ENCODE measurements at places on chromosomes 3 and 15.

DNA sequence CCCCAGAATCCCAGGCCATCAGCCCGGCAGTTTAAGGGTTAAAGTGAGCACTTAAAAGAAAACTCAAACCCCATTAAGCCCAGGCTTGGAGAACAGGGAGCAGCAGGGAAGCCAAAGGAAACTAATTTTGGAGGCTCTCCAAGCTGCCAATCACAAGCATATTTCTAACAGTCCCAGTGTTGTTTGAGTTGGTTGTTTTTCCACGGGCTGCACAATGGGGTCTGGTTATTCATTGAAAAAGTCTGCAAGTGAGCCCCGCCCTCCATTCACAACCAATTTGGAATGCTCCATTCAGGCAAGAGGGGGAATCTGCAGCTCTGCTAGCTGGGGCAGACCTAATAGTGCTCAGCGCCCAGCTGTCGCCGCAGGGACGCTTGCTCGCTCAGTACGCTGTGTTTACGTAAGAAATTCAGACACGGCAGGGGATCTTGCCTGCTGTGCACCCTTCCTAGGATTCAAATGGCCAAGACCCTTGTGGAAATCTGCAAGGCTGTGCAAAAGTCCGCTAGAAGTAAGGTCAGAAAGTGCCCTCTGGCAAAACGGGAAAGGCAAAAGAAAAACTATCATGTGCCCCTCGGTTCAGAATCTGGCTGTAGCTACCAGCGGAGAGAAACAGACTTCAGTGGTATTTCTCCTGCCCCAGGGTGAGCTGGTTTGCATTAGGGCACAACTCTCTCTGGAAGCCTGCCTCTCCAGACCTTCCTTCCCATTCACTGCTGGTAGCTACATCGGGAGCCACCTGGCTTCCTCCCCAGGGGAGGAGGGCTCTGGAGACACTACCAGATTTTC lies 11.0 kb downstream of the ETV5 start:
- DNase-seq = no peak

- DNase-seq = no peak
Observed at GRCh38 chr3:192864941-192865340, 52.7 kb downstream of the MB21D2 start.

- DNase-seq = no peak
Observed at GRCh38 chr3:175118382-175118941, 259.3 kb downstream of the NAALADL2 start.

- DNase-seq = no peak
Observed at GRCh38 chr15:26197719-26198118, 334.6 kb upstream of the ATP10A start.

- no peak for DNase-seq
Observed at GRCh38 chr3:47035645-47036044, 56.2 kb downstream of the NBEAL2 start.

DNA sequence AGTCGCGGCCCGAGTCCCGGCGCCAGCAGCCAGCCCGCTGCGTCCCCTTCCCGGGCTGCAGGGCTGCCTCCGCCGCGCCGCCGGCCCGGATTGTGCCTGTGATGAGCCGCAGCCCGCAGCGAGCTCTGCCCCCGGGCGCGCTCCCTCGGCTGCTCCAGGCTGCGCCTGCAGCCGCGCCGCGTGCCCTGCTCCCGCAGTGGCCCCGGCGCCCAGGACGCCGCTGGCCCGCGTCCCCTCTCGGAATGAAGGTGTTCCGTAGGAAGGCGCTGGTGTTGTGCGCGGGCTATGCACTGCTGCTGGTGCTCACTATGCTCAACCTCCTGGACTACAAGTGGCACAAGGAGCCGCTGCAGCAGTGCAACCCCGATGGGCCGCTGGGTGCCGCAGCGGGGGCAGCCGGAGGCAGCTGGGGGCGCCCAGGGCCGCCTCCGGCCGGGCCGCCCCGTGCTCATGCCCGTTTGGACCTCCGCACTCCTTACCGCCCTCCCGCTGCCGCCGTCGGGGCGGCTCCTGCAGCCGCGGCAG lies 1.2 kb downstream of the CHST2 start:
- DNase-seq = peak; percentile 25

DNA sequence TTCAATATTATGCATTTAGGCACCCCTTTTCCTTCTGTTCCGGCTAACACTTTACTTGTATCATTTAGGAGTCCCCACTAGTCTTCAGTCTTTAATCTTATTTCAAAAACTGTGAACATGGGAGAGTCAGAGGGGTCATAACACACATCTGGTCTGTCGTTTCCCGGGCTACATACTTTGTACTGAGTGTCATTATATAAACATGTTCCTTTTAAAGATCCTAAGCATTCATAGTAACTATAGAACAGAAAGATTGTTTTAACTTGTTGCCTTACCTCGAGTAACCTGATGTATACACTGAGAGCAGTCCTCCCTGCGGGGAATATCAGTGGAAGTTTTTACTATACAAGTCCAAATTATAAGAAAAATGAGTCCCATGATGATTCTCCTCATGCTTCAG lies 78.2 kb upstream of the VEPH1 start:
- DNase-seq = no peak

GRCh38 chr15:61064651-61065050 lies 164.5 kb downstream of the RORA start:
- DNase-seq = no peak

- DNase-seq = no peak
Observed at GRCh38 chr3:44883999-44884431, 9.6 kb downstream of the TGM4 start.

DNA sequence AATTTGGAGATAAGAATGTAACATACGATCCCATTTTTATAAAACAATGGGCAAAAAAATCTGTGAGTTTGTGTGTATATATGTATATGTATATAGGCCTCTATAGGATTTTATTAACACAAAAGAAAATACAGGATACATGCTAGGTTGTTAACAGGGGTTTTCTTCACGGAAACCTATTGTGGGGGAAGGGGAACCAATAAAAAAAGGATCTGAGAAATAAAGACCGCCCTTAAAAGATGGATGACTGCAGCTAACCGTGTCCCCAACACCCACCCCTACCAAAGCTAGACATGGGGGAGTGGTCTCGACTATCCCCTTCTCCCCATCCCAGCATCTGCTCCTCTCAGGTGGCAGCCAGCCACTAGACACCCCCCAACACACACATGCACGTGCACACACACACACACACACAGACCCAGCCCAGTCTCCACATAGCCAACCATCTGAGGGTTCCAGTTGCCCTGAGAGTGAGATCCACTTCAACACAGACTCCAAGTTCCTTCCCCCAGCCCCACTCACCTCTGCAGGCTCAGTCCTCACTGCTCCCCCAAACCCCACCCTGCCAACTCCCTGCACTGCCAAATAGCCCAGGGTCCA lies 132.9 kb downstream of the TPRA1 start:
- no peak for DNase-seq

- no peak for DNase-seq
Observed at GRCh38 chr3:42055291-42055690, 35.9 kb upstream of the TRAK1 start.

- peak; percentile 30 for DNase-seq
Observed at GRCh38 chr15:67884514-67885174, 44.8 kb upstream of the RNU6-1 start.

- DNase-seq = no peak
Observed at GRCh38 chr3:128805772-128806171, 73.6 kb upstream of the ACAD9 start.

DNA sequence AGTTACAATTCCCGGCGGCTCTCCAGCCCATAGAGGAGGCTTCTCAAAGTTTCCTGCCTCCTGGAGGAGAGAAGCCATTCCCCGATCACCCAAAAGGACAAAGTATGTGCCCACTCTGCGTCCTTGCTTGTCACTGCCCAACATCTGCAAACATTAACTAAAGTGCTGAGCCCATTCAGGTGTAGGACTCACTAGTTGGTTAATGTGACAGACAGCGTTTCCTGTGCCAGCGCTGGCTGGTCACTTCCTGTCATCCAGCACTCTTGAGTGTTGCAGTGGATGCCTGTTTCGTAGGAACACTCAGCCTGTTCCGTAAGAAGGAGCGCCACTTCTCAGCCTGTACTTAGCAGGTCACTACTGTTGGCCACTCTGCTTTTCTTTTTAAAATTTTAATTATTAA lies 100.3 kb downstream of the APBA2 start:
- peak; percentile 15 for DNase-seq

DNA sequence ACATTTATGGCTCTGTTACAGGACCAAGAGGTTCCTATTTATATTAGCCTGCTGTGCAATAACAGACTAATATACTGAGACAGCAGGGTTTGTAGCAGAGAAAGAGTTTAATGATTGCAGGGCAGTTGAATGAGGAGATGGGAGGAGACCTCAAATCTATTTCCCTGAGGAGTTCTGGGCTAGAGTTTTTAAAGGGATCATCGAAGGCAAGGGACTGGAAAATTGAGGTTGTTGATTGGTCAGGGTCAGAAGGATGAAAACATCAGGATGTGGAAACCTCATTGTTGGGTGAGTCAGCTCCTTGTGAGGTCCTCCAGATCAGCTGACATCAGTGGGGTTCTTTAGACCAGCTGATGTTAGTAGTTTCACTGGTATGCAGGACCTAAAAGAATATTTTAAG lies 60.6 kb upstream of the GOLGA8B start:
- no peak for DNase-seq

GRCh38 chr3:196537319-196537984 lies 22.3 kb upstream of the SMCO1 start:
- DNase-seq = peak; percentile 57

DNA sequence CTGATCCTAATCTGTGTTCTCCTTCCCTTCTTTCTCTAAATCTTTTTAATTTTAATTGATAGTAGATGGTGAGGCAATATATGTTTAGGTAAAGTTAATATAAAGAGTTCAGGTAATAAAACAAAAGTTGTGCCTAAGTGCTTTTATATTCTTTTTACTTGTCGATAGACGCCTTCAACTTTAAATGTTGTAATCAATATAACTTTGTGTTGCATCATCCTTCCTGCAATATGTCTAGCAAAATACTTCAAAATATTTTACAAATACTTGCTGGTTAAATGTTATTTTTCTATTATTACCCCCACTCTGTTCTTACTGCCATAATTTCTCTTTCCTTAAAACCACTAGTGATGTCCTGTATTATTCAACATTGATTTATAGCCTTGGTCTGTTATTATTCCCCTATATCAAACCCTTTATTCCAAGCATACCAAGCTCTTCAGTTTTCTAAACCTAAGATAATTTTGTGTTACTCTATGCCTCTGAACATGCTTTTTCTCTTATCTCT lies 92.4 kb downstream of the NAALADL2 start:
- DNase-seq = no peak

- no peak for DNase-seq
Observed at GRCh38 chr3:46915297-46915822, 37.8 kb downstream of the PTH1R start.

DNA sequence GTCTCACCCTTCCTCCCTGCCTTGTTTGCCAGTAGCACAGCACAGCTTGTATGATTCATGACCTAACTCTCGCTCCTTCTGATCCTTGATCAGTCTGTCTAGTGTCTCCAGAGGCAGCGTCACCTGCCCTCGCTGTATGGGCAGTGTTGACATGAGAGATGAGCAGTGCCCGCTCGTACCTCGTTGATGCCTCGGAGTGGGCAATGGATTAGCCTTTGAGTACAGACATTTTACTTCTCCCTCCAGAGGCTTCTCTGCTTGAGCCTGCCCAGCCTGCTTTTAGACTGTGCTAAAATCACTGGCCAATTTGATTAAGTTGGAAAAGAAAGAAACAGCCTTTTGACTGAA lies 569.0 kb downstream of the NTRK3 start:
- no peak for DNase-seq

- no peak for DNase-seq
Observed at GRCh38 chr3:26825454-26825853, 202.9 kb downstream of the LRRC3B start.

DNA sequence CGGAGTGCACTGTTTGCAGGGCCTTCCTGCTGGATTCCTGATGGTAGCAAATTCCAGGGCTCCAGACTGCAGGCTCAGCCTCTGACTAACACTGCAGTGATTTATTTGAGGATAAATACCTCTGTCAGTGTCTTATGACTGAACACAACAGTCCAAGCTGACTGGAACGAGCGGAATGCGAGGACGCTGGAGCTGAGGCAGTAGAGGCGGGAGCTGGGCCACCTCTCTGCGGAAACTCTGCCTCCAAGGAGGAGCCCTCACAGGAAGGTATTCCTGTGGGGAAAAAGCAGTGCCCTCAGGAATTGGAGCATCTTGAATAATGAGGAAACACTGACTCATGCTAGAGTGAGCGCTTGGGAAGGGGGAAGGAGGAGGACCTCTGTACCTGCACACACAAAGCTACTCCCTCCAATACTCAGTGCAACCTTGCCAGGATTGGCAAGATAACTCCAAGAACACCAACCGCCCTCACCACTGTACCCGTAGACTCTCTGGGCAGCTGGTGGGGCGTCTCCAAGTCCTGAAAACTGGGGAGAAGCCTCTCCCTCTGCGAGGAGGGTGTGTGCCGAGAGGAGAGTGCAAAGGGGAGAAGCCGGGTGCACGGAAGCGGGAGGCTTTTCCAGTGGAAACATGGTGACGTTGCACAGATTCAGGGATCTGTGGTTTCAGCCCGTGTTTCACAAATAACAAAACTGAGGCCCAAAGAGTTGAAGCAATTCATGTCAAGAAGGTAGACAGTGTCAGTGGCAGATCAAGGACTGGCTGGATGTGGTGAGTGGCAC lies 43.0 kb downstream of the VGLL4 start:
- DNase-seq = no peak

DNA sequence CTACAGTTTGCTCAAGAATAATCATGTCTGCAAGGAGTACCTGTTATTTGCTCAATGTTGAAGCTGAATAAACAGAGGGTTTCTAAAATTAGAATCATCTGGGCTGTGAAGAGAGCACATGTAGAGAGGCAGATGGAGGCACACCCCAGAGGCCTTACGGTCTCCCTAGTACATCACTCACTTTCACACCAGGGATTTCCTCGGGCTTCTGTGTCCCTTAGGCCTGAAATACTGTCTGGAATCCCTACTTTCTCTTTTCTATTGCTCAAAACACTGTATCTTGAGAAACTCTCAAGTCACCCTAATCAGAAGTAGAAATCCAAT lies 473.7 kb upstream of the ROBO2 start:
- DNase-seq = no peak

DNA sequence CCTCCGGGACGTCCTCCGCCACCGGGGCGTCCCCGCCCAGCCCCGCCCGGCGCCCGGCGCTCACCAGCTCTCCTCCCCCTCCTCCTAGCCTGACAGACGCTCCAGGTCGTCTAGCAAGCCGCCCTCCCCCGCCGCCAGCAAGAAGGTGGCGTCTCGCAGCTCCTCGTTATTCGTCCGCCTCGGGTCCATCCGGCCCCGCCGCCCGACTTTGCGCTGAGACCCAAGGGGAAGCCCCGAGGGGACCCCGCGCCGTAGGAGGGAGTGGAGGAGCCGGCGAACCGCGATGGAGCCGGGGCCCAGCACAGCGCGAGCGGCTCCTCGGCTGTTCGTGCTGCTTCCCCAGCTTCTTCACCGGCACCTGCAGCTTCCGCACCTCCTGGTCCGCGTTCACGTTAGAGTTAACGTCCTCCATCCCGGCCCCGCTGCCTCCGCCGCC lies 26.3 kb upstream of the MTHFS start:
- peak; percentile 73 for DNase-seq

DNA sequence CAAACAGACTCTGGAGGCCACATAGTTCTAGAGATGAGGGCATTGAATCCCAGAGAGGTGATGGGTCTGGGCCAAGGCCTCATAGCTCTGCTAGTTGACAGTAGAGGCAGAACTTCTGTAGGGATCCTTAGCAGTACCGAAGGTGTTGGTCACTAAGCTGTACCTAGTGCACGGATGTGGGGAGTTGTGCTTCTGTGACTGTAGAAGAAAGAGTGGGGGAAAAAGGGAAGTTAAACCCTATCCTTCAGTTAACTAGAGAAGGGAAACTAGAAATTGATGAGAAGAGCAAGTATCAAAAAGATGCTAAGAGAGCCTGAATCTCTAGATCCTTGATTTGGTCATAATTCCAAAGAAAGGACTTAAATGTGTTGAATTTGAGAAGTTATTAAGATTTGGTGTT lies 186.7 kb downstream of the NFKBIZ start:
- no peak for DNase-seq

Data from stimulated activated CD8-positive, alpha-beta memory T cell treated with anti-CD3 and anti-CD28 coated beads, Interleukin-7, amount 100 ng/mL, for 4 hours (primary cell).